Stimulated activated memory B cell treated with anti-CD40 and anti-IgM and Interleukin-4, amounts not matched to agents 10 μg/mL and 1 μg/mL and 100 μg/mL, for 72 hours (primary cell): ENCODE measurements at places on chromosomes 7 and 10.

- no peak for ATAC-seq
Observed at GRCh38 chr7:66380272-66380888, 175.2 kb downstream of the TPST1 start.

DNA sequence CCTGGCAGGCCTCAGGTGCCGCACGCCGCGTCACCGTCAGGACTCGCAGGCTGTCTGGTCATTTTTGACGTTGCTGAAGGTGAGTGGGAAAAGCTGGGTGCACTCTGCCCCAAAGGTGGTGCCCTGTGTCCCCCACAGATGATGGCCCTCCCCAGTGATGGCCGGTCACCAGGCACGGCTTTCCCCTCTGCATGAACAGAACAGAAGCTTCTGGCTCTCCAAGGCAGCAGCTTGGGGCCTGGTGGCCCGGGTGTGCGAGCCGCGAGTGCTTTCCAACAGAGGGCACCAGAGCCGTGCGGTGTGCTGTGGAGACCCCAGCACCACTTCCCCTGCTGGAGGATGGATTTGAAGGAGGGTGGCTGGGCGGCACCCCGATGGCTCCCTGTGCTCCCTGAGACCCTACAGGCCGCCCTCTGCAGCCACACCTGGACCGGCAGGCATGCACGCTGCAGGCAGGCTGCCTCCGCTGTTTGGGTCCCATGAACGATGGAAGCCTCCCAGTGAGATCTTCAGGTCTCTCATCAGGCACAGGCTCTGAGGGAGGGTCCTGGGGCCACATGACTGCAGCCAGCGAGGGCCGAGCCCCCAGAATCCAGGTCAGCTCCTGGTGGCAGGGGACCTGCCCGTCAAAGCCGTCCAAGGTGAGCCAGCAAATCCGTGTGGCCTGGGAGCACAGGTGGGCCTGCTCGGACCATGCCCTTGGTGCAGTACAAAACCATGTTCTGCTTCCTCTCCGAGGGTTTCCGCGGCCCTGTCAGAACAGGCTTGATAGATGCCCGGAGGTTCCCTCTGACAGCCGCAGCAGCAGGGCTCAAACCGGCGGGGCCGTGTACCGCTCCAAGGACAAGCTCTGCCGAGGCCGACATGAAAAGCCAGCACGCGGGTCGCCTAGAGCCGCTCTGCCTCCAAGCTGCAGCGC is 195.4 kb downstream of the EBF3 start:
- ATAC-seq, result no peak

DNA sequence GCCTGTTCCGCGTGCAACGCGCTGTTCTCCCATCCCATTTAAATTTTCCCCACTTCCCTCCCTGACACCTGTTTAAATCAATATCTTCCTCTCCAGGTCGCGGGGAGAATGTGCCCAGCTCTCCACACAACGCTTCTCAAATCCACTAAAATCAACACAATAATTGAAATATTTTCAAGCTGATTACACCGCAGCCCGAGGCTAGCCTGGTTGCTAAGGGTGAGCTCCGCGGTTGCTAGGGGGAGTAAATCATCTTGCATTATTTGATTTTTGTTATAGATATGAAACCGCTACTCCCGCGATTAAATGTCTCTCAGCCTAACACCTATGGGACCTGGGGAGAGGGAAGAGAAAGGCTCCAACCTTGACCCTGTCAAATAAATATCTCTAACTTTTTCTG is 36.2 kb downstream of the UNCX start:
- no peak for ATAC-seq

- no peak for ATAC-seq
Observed at GRCh38 chr7:139232904-139233303, 1.9 kb downstream of the UBN2 start.

GRCh38 chr10:71933651-71934050 is 30.5 kb upstream of the CHST3 start:
- ATAC-seq, result peak; percentile 63

DNA sequence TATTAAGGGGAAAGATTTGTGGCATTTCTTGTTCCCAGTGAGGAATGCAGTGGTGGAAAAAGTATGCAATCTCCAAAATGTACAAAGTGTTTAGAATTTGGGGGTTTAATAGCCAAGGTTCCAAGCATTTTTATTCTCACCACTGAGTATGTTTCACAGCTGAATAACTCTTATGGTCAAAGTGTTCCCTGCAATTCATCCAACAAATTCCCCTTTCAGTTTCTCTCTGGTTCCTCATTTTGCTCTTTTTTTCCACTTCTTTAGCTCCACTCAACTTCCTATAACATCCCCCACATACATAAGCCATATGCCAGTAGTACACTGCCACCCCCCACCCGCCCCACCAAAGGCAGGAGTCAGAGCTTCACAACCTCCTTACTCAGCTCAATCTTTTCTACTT is 4.6 kb downstream of the HECW1 start:
- ATAC-seq, result no peak

DNA sequence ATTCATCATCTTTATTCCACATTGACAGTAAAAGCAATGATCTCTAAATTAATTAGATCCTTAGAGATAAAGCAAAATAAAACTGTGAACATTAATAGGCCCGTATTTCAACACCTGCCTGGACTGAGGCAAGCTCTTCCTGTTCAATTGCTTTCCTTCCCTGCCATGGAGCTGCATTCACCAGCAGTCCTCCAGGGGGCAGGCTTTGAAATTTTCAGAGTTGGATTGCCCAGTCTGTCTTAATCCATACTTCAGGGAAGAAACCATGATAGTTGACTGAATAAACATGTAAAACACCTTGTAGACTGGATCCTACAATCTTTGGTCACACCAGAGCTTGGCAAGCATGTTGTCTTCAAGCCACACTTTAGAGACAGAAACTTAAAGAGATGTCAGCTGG is 936.6 kb downstream of the NRG3 start:
- no peak for ATAC-seq

- ATAC-seq, result no peak
Observed at GRCh38 chr7:22025983-22026382, 80.3 kb upstream of the CDCA7L start.

DNA sequence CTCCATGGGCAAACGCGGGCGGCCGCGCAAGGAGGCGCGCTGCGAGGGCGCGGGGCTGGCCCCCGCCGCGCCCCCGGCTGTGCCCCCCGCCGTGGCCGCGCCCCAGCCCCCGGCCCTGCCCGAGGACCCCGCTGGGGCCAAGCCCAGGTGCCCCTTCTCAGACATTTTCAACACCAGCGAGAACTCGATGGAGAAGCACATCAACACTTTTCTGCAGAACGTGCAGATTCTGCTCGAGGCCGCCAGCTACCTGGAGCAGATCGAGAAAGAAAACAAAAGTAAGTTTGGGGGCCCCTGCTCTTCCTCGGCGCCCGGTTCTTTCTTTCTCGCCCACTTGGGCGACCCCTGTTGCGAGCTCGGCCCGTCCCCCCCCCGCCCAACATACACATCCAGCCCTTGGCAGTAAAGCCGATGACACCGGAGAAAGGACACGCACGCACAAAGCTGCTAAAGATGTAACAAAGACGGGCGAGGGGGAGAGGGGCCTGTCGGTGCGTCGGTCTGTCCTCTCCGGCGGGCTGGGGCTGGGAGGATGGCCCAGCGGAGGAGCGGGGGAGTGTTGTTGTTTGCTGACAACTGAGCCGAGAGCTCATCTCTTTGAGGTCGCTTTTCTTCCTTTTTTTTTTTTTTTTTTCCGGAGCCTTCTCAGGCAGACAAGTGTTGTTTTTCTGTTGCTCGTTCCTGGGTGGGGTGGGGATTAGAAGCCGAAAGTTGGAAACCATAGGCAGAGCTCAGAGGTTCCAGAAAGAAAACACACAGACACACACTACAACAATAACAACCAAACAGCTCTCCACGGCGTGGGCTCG is 604 bp downstream of the MXI1 start:
- ATAC-seq, result peak; percentile 18
